ENCODE measurements at places on chromosomes 1 and 21. TPM values are rescaled to one million over a fixed set of nuclear protein-coding genes. Genes with fewer than 3 reads are reported as not detected.

DNA sequence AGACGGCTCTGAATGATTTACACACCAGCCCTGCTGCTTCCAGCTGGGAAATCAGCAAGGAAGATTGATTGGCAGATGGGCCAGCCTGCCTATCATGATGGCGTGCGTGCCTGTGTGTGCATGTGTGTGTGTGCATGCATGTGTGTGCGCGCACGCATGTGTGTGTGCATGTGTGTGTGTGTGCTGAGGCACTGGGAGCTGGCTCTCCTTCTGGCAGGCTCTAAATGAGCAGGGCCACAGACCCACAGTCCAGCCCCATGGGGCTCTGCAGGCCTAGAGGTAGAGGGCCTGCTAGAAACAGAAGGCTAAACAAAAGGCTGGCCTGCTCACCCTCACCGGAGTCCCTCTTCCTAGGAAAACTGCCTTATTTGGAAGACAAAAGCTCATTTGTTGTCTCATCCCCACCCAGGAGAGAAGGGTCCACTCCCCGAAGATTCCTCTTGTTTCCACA lies 6.0 kb downstream of the KLHDC8A start:
- no peak for DNase-seq

The CDA gene
- not detected for polyA plus RNA-seq

DNA sequence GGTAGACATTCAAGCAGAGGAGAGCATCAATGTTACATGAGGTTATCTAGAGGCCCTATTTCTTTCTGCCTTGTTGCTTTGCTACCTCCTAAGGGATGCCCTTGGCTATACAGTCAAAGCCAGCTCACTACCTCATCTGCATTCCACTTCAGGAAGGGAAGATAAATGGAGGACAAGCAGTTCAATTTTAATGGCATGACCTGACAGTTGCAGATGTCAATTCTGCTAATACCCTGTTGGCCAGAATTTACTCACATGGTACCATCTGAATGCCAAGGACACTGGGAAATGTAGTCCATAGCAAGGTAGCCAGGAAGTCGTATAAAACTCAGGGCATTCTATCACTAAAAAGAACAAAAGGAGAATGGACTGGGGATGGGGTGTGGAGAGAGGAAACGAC lies 31.5 kb downstream of the PALMD start:
- no peak for DNase-seq

DNA sequence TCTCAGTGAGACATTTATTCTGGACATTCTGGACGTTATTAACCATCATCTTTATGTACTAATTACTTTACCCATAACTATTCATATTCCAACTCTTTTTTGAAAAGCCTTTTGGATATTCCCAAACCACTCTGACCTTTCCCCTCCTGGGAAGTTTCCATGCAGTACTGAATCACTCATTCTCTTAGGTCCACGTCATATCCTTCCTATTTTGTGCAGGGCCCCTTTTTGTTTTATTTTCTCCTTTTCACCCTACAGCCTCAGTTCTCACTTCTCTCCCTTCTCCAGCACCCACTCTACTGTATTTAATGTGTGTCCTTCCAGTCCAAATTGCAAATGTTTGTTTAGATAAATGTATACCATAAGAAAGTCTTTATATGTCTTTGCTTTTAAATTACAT lies 16.4 kb upstream of the ATP1A1 start:
- no peak for DNase-seq

GRCh38 chr21:32143241-32143939 lies 135.5 kb downstream of the MIS18A start:
- DNase-seq: no peak

GRCh38 chr1:166418344-166418933 lies 251.6 kb upstream of the FAM78B start:
- DNase-seq: no peak

- DNase-seq: no peak
Measured at GRCh38 chr21:45910548-45911221, 70.9 kb upstream of the COL6A1 start.

GRCh38 chr21:28227881-28228635 lies 764.6 kb downstream of the LTN1 start:
- no peak for DNase-seq

The MYCL gene
- polyA plus RNA-seq: 0.05 TPM

The TMEM82 gene
- polyA plus RNA-seq: not detected

DNA sequence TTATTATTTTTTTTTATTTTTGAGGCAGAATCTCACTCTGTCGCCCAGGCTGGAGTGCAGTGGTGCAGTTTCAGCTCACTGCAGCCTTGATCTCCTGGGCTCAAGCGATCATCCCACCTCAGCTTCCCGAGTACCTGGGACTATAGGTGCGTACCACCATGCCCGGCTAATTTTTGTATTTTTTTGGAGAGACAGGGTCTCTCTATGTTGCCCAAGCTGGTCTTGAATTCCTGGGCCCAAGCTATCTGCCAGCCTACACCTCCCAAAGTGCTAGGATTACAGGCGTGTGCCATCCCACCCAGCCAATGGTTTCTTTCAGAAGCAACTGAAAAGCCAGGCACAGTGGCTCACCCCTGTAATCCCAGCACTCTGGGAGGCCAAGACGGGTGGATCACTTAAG lies 2.3 kb downstream of the KRTCAP2 start:
- no peak for DNase-seq

DNA sequence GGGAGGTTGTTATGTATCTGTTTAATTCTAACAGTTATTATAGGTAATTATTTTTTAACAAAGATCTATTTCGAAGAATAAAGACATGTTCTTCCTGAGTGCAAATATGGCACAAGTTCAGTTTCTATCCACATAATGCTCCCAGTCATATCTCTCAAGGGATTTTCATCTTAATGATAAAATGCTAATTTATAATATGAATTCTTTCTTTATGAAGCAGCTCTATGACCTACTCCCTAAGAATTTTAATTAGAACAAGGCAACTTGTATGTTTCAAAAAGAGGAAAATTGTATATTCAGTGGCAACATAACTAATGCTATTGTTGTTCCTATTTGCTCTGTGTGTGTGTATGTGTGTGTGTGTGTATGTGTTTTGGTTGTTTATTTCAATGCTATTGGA lies 1222.1 kb upstream of the NCAM2 start:
- DNase-seq: no peak

DNA sequence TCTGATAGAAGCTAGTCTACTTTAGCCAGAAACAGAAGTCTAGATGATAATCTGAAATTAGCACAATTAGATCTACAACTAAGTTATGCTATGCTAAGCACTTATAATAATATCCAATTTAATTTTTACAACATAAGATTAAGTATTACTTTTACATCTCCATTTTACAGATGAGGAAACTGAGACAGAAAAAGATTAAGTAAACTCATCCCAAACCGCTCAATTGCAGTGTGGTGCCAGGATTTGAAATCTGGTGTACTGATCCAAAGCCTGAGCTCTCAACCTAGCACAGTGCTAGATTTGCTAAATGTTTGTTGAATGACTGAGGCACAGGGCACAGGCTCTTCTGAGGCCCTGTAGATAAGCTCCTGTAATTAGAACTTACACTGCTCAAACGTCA lies 13.8 kb downstream of the KNCN start:
- no peak for DNase-seq

The ZNF593OS gene
- polyA plus RNA-seq: 0.97 TPM

DNA sequence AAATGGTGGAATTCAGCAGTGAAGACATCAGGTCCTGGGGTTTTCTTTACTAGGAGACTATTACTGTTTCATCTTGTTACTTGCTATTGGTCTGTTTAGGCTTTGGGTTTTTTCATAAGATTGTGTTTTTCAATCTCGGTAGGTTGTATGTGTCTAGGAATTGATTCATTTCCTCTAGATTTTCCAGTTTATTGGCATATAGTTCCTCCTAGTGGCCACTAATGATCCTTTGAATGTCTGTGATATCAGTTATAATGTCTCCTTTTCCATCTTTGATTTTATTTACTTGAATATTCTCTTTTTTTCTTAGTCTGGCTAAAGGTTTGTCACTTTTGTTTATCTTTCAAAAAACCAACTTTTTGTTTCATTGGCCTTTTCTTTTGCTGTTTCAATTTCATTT lies 233.0 kb downstream of the RWDD3 start:
- no peak for DNase-seq

DNA sequence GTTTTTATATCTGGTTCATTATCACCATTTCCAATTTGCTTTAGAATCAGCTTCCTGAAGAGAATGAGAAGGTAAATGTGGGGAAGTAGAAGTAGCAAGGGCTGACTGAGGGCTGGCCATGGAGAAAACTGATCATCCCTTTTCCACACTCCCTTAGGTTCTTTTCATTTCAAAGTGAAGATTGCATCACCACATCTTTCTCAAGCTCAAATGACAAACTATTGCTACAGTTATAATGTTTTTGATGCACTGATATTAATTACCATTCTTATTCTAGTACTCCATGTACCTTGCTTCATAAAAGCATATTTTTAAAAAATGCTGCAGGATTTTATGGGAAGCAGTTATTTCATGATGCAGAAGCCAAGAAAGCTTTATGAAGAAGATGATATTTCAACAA lies 7.9 kb upstream of the AK5 start:
- DNase-seq: no peak

GRCh38 chr1:28088168-28088961 lies at the start of gene EYA3:
EYA3 (minus strand) TSS chr1:28088610; CDS start chr1:28058026, 30,584 bp downstream.
- peak; percentile 99 for DNase-seq

The E2F2 gene
- polyA plus RNA-seq: not detected

DNA sequence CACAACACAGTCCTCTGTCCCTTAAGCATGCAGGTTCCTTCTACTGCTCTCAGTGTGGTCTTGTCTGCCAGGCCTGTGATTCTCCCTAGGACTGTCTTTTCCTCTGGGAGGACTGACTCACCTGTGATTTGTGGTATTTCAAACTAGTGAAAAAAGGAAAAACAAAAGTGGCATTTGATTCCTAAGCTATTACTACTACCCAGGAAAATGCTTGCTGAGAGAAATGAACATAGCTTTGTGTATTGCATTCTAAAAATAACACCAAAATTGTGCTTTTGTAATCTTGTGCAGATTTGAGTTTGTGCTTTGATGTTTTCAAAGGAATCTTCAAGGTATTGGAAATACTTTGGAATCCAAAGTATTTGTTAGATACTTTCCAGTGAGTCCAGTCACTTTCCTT lies 57.0 kb downstream of the GPR161 start:
- no peak for DNase-seq

The FCAMR gene
- not detected for polyA plus RNA-seq

- DNase-seq: no peak
Measured at GRCh38 chr1:34358636-34359035, 181.9 kb downstream of the C1orf94 start.

DNA sequence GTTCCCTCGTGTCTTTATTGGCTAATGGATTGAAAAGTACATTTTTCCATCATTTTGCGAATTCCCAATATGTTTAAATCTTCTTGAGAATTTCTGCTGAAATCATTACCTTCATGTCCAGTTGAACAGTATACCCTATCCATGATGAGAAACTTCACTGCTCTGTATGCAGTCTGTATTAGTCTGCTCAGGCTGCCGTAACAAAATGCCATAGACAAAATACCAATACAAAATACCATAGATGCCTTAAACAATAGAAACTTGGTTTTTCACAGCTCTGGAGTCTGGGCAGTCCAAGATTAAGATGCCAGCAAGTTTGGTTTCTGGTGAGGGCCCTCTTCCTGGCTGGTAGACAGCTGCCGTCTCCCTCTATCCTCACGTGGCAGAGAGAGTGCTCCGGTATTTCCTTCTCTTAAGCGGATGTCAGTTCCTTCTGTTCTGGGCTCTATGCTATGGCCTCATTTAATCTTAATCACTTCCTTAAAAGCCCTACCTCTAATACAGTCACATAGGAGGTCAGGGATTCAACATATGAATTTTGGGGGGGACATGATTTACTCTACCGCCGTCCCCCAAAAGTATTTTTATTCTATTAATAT lies 27.0 kb downstream of the CXADR start:
- no peak for DNase-seq

DNA sequence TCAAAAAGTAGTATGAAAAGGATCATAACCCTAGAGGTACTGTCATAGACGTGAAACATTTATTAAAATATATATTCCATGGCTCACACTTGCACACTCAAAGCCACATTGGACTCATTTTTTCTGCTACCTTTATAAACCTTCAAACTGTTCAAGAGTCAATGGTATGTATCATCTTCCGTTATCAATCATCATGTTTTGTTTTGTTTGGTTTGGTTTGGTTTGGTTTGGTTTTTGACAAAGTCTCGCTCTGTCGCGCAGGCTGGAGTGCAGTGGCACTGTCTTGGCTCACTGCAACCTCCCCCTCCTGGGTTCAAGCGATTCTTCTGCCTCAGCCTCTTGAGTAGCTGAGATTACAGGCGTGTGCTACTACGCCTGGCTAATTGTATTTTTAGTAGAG lies 1.8 kb downstream of the IFNAR2 start:
- DNase-seq: no peak

DNA sequence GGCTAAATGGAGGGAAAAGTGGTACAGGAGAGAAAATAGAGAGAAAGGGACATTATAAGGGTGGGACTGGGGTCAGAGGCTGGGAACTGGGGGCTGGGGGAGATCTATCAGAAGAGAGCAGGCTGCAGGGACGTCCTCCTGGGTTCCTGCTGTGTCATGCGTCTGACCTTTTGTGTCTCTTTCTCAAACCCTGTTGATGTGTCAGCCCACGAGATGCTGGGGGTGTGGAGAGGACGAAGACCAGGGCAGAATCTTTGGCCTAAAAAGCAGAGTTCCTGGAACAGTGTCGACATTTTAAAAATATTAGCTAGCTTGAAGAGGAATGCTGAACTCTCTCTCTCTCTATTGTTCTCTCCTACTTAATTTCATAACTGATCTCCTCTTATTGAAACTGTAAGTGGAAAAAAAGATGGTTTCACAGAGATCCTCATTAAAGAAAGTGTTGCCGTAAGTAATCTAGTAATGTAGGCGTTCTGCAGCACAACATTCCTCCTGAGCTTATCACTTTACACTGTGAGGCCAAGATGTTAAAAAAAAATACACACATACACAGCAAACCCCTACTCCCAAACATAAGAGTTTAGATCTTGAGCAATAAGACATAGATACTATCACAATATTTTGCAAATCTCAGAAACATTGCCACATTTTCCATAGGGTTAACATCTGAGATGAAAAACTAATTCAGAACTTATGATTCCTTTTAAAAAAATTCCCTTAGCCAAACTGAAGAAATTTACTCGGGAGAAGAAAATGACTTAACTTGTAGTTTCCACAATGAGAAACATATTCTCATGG lies 52.6 kb downstream of the RUNX1 start:
- DNase-seq: no peak

- DNase-seq: no peak
Measured at GRCh38 chr1:233269656-233270055, 25.9 kb downstream of the PCNX2 start.

DNA sequence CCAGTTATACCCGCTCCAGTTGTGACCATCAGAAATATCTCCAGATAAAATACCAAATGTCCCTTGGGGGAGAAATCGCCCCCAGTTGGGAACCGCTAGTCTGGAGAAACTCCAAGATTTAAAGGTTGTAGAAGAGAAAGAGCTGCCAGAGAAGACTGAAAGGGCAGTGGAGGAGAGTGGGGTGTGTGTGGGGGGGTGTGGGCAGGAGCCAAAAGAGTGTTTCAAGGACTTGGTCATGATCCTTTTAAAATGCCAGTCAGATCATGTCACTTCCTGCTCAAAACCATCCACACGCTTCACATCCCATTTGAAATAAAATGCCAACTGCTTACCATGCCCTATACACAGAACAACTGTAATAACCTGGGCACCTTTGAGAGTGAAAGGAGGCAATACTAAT lies 3.4 kb upstream of the HEYL start:
- no peak for DNase-seq

The C1orf50 gene
- 3.5 TPM for polyA plus RNA-seq

Measured in naive thymus-derived CD4-positive, alpha-beta T cell (primary cell).